ENCODE measurements at places on chromosomes 12 and 14. TPM values are rescaled to one million over a fixed set of nuclear protein-coding genes. Genes with fewer than 3 reads are reported as not detected.

DNA sequence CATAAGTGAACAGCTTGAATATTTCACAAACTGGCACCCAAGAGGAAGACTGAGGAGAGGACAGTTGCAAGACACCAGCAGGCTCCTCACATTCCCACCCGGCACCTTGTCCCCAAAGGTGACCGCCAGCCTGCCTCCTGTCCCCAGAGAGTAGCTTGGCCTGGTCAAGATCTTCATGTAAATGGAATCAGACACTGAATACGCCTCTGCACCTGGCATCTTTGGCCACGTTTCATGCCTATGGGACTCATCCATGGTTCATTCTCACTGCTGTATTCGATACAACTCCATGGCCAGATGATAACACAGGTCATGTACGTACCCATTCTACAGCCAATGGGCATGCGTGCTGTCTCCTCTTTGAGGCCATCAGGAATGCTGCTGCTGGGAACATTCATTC lies 60.8 kb downstream of the ITPK1 start:
- DNase-seq = no peak

- DNase-seq = peak; percentile 62
Measured at GRCh38 chr14:24436355-24437019, 6.1 kb downstream of the SDR39U1 start.

- DNase-seq = no peak
Measured at GRCh38 chr12:2443776-2444175, 351.0 kb upstream of the FKBP4 start.

DNA sequence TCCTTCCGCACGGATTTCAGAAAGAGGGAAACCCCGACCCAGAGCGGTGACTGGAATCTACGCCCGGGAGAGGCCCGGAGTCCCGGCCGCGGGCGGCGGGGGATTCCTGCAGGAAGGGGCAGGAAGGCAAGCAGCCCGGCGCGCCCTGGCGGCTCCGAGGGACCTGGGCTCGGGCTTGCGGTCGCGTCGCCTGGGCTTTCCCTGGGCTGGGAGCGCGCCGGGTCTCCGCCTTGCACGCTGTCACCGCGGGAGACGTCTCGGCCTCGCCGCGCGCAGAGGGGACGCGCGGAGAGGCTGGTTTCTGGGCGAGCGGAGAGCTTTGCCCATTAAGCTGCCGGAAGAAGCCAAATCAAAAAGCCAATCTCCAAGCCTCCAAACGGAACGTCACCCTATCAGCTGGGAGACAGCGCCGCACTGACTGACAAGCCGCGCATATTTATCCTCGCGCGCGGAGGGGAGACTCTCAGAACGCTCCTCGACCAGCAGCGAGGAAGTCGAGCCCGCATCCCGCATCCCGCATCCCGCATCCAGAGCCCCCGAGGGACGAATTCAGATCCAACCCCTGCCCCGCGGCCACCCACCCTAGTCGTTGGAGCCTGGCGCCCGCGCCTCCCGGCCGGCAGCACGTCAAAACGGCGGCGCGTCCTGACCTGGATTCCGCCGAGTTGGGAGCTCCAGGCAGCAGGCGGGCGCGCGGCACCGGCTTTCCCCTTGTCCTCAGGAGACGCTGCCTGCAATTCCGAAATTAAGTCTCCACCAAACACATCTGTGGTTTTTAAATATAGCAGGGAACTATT lies at the start of gene SLC8A3:
TSS of gene SLC8A3 (minus strand) at position 293 of the 797 bp plus-strand sequence. CDS start 20,529 bp downstream, outside the sequence.
- DNase-seq = peak; percentile 13

- no peak for DNase-seq
Measured at GRCh38 chr14:69574263-69574953, at the start of gene CCDC177. Gene CCDC177 (minus strand): TSS chr14:69574871. CDS start chr14:69573622, 1,249 bp downstream.

GRCh38 chr12:108750526-108750925 lies 19.2 kb upstream of the CORO1C start:
- DNase-seq = no peak

DNA sequence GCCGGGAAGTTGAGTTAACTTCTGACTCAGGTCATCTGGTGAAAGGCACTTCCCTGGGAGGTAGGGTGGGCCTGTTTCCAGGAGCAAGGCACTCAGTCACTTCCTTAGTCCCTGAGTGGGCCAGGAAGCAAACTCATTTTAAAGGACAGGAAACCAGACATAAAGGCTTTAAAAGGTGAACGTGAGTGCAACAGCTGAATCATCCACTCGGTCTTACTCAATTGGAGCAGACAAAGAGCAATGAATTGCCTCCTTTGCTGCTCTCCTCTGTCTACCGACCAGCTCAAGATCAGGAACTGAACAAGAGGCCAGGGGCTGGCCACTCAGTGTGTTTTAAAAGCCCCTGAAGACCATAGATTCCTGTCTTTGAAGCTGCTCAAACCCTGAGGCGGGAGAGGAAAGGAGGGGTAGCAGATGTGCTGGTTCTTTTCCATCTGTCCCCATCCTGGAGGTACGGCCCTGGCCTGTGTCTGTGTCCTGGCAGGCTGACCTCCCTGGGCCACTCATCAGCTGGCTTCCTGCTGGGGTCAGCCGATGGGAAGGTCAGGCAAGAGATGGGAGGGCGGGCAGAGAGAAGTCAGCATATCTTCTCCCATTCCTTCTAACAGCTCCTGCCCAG lies 148.9 kb downstream of the PPM1H start:
- DNase-seq = no peak

DNA sequence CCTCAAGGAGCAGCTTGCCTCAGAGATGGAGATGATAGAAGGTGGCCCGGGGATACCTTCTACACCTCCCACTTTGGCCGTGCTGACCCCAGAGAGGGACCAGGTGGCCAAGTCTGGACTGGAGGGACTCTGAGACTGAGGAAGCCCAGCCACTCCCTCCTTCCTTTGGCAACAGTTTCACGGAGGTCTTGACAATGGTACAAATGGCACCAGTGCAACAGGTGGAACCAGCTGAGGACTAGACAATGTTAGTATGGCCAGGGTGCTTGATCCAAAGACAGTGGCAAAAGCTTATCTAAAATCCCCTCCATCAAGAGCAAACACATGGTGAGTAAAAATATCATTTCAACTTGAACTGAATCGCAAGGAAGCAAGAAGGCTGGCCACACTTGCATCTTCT lies 117.4 kb downstream of the FOXN3 start:
- no peak for DNase-seq

DNA sequence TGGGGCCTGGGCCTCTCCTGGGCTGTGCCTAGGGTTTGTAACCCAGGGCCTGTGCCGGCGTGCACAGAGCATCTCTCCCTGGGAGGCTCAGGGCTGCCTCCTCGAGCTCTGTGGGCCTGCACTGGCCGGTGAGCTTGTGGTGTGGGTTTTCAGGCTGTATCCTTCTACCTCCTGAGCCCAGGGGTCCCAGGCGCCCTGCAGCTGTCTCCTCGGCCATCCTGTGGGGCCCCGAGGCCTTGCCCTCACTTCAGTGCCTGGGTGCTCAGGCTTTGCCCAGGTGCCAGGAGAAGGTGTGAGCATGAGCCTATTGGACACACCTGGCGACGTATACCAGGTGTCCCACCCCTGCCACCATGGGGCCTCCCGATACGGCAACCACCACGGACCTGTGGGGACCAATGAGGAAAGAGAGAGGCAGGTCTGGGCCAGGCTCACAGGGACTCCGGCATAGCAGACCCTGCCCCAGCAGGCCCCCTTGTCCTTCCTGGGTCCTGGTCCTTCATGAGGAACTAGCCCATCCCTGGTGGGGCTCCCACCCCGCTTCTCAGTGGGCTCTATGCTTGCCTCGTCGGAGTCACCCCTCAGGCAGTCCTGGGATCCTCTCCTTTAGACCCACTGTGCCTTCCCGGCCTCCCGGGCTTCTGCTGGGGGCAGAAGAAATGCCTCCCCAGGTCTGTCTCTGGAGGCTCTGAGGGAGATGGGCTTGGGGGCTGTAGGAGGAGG lies 400.2 kb downstream of the TMEM121 start:
- no peak for DNase-seq

DNA sequence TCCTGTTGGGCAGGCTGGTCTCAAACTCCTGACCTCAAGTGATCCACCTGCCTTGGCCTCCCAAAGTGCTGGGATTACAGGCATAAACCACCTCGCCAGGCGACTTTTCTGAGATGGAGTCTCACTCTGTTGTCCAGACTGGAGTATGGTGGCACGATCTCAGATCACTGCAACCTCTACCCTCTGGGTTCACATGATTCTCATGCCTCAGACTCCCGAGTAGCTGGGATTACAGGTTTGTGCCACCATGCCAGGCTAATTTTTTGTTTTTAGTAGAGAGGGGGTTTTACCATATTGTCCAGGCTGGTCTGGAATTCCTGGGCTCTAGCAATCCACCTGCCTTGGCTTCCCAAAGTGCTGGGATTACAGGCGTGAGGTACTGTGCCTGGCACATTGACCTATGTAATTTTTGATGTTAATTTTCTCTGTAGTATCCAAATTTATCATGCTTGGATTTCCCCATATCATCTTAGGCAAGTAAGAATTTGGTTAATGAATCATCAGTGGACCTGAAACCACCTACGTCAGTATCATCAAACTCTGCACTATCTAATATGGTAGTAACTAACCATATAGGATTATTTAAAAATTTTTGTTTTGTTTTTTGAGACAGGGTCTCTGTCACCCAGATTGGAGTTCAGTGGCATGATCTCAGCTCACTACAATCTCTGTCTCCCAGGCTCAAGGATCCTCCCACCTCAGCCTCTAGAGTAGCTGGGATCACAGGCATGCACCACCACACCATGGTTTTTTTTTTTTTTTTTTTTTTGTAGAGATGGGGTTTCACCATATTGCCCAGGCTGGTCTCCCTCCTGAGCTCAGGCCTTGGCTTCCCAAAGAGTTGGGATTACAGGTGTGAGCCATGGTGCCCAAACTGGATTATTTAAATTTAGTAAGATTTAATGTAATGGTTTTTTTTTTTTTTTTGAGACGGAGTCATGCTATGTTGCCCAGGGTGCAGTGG lies 11.9 kb upstream of the ATP5F1B start:
- DNase-seq = no peak

- no peak for DNase-seq
Measured at GRCh38 chr14:98548071-98548686, 723.8 kb downstream of the BCL11B start.

DNA sequence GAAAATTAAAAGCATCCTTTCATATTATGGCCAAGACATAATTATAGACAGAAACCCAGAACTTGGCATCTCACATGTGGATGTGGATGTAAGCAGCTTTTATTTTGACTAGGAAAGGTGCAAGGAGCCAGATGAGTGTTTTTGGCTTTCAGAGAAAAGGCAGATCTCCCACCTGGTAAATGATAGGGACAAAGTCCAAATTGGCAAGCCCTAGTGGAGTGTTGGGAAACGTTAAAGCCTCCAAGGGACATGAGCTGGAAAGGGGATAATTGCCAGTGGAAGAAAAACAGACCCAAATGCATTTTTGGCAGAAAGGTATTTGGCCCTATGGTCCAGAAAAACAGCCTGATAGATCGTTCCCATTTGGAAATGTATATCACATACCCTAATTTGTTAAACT lies 60.1 kb downstream of the KLHL28 start:
- DNase-seq = no peak

DNA sequence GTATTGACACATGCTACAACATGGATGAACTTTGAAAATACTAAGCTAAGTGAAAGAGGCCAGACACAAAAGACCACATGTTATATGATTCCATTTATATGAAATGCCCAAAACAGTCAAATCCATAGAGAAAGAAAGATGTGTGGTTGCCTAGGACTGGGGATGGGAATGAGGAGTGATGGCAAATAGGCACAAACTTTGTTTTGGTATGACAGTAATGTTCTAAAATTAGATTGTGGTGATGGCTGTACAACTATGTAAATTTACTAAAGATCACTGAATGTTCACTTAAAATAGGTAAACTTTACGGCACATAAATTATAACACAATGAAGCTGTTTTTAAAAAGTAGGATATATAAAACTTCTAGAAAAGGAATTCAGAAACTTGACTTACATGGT lies 41.7 kb downstream of the PPP1R13B start:
- no peak for DNase-seq

GRCh38 chr12:91804533-91804932 lies 341.1 kb downstream of the BTG1 start:
- DNase-seq = no peak

DNA sequence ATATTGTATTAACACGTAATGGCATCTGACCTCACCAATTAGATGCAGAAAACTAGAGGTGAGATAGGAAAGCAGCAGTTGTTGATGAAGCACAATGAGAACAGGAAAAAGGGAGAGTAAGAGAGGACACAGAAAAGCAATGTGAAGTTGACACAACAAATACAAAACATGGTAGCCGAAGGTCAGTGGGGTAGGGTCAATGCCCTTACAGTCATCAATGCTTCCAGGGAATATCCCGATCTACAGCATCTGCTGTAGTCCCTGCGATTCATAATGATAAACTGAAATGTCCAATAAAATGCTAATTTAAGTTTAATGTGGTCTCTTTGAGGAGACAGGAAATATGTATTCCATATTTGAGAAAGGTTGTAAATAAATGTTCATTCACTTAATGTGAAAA lies 2.9 kb upstream of the COL2A1 start:
- no peak for DNase-seq

DNA sequence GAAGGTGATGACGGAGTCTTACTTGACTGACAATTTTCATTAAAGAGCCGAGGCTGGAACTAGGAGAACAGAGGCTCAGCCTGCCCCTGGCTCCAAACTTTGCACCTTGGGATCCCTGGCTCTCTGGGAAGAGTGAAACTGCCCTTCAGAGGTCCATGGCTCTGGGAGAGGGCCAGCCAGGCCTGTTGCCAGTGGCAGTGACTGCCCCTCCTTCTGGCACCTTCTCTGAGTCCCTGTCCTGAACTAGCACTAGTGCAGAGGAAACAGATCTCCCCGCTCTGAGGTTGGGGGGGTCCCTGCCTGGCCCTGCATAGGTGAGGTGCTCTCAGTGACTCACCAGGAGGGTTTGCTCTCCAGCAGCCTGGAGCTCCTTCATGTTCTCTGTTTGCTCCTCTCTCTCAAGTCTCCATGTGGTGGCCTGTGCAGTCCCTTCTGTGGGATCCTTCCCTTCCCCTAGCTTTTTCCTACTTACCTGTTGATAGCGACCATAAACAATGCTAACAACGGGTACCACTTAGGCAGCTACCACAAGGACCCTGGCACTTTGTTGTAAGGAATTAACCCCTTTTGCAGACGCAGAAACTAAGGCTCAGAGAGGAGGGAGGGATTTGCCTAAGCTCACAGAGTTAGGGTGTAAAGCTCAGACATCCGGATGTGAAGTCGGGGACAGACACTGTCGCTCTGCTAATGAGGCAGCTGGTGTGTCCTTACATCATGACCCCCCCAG lies 22.4 kb downstream of the FAM222A start:
- DNase-seq = no peak

- no peak for DNase-seq
Measured at GRCh38 chr12:59940631-59941342, 345.0 kb downstream of the SLC16A7 start.

- no peak for DNase-seq
Measured at GRCh38 chr14:20499108-20499507, 6.2 kb upstream of the RNASE10 start.

Gene COX8C
- polyA plus RNA-seq = 0.50 TPM

Gene KITLG
- polyA plus RNA-seq = 29.2 TPM

Gene ABCB9
- polyA plus RNA-seq = 7.5 TPM

Gene ALKBH1
- polyA plus RNA-seq = 17.3 TPM

Gene ATL1
- polyA plus RNA-seq = 7.9 TPM

Gene HPD
- polyA plus RNA-seq = 3.2 TPM

Gene CYP46A1
- 2.0 TPM for polyA plus RNA-seq

Gene CNTN1
- polyA plus RNA-seq = 45.2 TPM

Gene SYNJ2BP
- polyA plus RNA-seq = 45.3 TPM

Gene DDX23
- 102 TPM for polyA plus RNA-seq

Gene TMEM117
- polyA plus RNA-seq = 12.3 TPM

Gene NRXN3
- polyA plus RNA-seq = 6.9 TPM

Gene ETV6
- 13.5 TPM for polyA plus RNA-seq

Gene RNASE11
- polyA plus RNA-seq = not detected

Measured in renal cortex interstitium (tissue), 15 donors.